ENCODE measurements at places on chromosomes 12 and 14.

- DNase-seq: peak; percentile 63
Observed at GRCh38 chr14:55938249-55938791, 179.9 kb upstream of the PELI2 start.

GRCh38 chr14:47966076-47966810, 290.8 kb upstream of the MDGA2 start:
- DNase-seq: no peak

GRCh38 chr12:51415931-51416330, 8.7 kb upstream of the SLC4A8 start:
- no peak for DNase-seq

- no peak for DNase-seq
Observed at GRCh38 chr12:116366824-116367223, 89.3 kb upstream of the MED13L start.

- no peak for DNase-seq
Observed at GRCh38 chr12:24480766-24481449, 468.0 kb downstream of the BCAT1 start.

DNA sequence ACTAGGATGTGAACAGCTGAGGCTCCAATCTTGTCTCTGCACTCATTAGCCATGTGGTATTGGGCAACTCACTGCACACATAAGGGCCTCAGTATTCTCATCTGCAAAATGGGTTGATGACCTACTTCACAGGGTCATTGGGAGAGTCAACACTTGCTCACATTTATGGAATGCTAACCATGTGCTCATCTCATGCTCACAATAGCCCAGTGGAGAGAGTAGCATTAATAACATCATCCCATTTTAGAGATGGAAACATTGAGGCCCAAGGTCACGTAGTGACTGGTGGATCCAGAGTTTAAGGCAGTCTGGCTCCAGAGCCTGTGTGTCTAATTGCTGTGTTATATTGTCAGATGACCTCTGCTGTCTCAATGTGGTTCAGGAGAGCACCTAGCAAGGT, 270.2 kb upstream of the SRRM4 start:
- no peak for DNase-seq

GRCh38 chr12:80756875-80757274, 40.2 kb downstream of the MYF5 start:
- DNase-seq: no peak

- no peak for DNase-seq
Observed at GRCh38 chr14:66315548-66315947, 170.6 kb upstream of the CCDC196 start.

- DNase-seq: peak; percentile 71
Observed at GRCh38 chr12:49201595-49202295, 12.9 kb upstream of the TUBA1A start.

DNA sequence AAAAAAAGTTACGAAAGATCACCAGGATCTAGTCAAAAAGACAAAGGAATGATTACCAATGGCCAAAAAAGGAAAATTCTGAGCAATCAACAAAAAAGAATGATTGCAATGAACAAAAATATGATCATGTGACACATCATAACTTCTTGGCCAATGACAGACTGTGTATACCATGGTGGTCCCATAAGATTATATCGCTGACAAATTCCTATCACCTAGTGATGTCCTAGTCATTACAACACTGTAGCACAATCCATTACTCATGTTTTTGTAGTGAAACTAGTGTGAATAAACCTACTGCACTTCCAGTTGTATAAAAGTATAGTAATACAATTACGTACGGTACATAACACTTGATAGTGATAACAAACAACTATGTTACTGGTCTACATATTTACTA, 12.3 kb downstream of the SEL1L start:
- no peak for DNase-seq
